ENCODE measurements at places on chromosomes 11 and 22. TPM values are rescaled to one million over a fixed set of nuclear protein-coding genes. Genes with fewer than 3 reads are reported as not detected.
A peak's percentile ranks its signal among the peaks of the same experiment; 100 is the strongest.

Gene PGA4
- not detected for total RNA-seq

- H3K27me3 ChIP-seq, result no peaks in the 10 kb centered on the region
- H3K36me3 ChIP-seq, result no peaks in the 10 kb centered on the region
- no peak overlapping the region for H3K27ac ChIP-seq
- no peak overlapping the region for H3K4me3 ChIP-seq
- no peak for DNase-seq
These were observed 50.1 kb upstream of the FLI1 start for GRCh38 chr11:128643661-128644317.

DNA sequence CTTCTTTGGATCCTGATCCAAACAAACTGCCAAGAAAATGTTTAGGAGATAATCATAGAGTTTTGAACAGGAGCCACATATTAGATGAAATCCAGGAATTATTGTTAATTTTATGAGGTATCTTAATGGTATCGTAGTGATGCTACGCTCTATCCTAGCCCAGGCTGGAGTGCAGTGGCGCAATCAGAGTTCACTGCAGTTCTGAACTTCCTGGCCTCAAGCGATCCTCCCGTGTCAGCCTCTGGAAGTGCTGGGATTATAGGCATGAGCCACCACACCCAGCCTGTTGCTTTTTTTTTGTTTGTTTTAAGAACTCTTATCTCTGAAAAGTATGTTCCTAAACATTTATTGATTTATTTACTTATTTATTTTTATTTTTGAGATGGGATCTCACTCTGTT is 2.4 kb downstream of the GSTT4 start:
- no peak for DNase-seq
- no peaks in the 10 kb centered on the region for H3K4me1 ChIP-seq
- H3K27me3 ChIP-seq, result no peaks in the 10 kb centered on the region
- H3K36me3 ChIP-seq, result no peaks in the 10 kb centered on the region
- H3K4me3 ChIP-seq, result no peak overlapping the region

Gene FREY1
- total RNA-seq, result 1.4 TPM

DNA sequence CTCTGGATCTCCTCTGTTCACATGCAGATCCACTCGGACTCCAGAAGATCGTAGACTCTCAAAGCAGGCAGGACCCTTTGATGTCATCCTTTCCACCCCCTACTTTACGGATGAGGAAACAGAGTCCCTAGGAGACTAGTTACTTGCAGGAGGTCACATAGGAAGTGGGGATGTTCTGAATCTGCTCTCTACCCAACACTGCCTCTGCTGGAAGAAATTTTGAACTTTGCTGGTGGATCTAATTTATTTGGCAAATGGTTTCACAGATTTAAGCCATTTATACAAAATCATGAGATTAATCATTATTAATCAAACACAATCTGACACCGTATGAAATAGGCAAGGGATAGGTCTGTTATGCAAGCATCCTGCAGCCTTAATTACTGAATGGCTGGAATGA is 55.0 kb upstream of the USP47 start:
- H3K27me3 ChIP-seq, result peaks cover 5% of the 10 kb centered on the region
- no peaks in the 10 kb centered on the region for H3K4me1 ChIP-seq
- H3K27ac ChIP-seq, result no peak overlapping the region
- H3K36me3 ChIP-seq, result no peaks in the 10 kb centered on the region
- DNase-seq, result peak; percentile 23

Gene ARHGAP8
- not detected for total RNA-seq

- no peaks in the 10 kb centered on the region for H3K36me3 ChIP-seq
- H3K27ac ChIP-seq, result peak overlapping the region; percentile 2
- H3K4me3 ChIP-seq, result no peak overlapping the region
- no peaks in the 10 kb centered on the region for H3K27me3 ChIP-seq
These were observed 10.2 kb downstream of the PACS1 start for GRCh38 chr11:66080055-66080817.

- H3K27ac ChIP-seq, result no peak overlapping the region
- no peak overlapping the region for H3K4me3 ChIP-seq
- no peaks in the 10 kb centered on the region for H3K36me3 ChIP-seq
- no peaks in the 10 kb centered on the region for H3K27me3 ChIP-seq
- no peak for DNase-seq
These were observed 879.0 kb upstream of the CCDC90B start for GRCh38 chr11:84165139-84165538.

DNA sequence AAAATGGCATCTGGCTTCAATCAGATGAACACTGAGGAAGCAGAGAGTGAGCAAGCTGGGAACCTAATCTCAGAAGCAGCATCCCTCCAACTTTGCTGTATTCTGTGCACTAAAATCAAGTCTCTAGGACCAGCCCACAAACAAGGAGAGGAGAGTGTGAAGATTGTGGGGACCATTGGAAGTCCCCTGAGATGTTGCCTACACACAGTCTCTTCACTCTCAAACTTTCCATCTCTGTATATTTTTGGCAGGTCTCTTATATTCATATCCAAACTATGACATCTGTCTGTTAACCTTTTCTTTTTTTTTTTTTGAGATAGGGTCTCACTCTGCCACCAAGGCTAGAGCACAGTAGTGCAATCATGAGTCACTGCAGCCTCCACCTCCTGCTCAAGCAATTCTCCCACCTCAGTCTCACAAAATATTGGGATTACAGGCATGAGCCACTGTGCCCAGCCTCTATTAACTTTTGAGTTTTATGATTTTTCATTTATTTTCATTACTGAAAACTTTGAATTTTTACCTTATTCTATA is 1096.4 kb downstream of the TBC1D22A start:
- no peak overlapping the region for H3K4me3 ChIP-seq
- DNase-seq, result no peak
- no peaks in the 10 kb centered on the region for H3K4me1 ChIP-seq
- H3K36me3 ChIP-seq, result no peaks in the 10 kb centered on the region
- H3K27me3 ChIP-seq, result no peaks in the 10 kb centered on the region

- no peak overlapping the region for H3K27ac ChIP-seq
- no peak overlapping the region for H3K4me3 ChIP-seq
- H3K4me1 ChIP-seq, result no peaks in the 10 kb centered on the region
- no peaks in the 10 kb centered on the region for H3K27me3 ChIP-seq
These were observed 70.6 kb downstream of the PRMT3 start for GRCh38 chr11:20457934-20458680.

DNA sequence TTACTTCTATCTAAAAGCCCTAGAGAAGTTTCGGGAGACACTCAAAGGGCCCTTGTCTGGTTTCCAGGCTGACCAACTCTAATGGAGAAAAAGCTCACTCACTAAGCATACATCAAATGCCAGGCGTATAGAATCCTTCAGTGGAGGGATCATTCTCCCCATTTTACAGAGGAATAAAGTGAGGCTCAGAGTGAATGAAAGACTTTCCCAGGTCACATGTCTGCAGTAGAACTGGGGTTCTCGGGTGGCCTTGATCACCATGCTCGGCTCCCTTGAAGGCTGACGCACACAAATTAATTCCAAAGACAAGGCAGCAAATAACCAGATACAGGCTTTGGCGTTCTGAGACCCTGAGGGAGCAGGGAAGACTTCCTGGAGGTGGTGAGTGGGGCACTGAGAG is 60.0 kb downstream of the THAP12 start:
- DNase-seq, result no peak
- no peaks in the 10 kb centered on the region for H3K4me1 ChIP-seq
- no peak overlapping the region for H3K4me3 ChIP-seq
- H3K27ac ChIP-seq, result no peak overlapping the region
- no peaks in the 10 kb centered on the region for H3K36me3 ChIP-seq

GRCh38 chr11:111792955-111793500 is 26.8 kb upstream of the PPP2R1B start:
- H3K36me3 ChIP-seq, result no peaks in the 10 kb centered on the region
- DNase-seq, result no peak
- no peak overlapping the region for H3K4me3 ChIP-seq
- H3K27me3 ChIP-seq, result no peaks in the 10 kb centered on the region

- H3K4me3 ChIP-seq, result no peak overlapping the region
- DNase-seq, result no peak
- peaks cover 9% of the 10 kb centered on the region for H3K27me3 ChIP-seq
- no peaks in the 10 kb centered on the region for H3K4me1 ChIP-seq
- no peak overlapping the region for H3K27ac ChIP-seq
These were observed 5.4 kb downstream of the PDE2A start for GRCh38 chr11:72668629-72669347.

DNA sequence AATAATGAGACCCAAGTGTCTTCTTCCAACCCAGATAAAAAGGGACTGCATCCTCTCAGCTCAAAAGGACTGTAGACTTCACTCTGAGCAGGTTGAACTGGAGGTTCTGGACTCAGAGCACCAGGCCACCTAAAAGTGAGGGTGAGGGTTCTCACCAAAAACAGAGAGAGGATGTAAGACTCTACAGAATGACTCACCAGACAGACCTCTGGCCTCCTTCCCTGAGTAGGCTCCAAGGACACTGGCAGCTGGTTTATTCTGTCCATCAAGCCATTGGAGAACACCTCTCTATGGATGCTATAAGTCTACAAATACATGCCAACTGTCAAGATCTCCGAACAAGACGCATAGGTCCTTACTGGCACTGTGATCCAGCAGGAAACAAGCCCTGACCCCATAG is 27.2 kb downstream of the FEZ1 start:
- no peaks in the 10 kb centered on the region for H3K27me3 ChIP-seq
- H3K4me3 ChIP-seq, result no peak overlapping the region
- no peak for DNase-seq
- no peaks in the 10 kb centered on the region for H3K4me1 ChIP-seq
- H3K36me3 ChIP-seq, result no peaks in the 10 kb centered on the region

DNA sequence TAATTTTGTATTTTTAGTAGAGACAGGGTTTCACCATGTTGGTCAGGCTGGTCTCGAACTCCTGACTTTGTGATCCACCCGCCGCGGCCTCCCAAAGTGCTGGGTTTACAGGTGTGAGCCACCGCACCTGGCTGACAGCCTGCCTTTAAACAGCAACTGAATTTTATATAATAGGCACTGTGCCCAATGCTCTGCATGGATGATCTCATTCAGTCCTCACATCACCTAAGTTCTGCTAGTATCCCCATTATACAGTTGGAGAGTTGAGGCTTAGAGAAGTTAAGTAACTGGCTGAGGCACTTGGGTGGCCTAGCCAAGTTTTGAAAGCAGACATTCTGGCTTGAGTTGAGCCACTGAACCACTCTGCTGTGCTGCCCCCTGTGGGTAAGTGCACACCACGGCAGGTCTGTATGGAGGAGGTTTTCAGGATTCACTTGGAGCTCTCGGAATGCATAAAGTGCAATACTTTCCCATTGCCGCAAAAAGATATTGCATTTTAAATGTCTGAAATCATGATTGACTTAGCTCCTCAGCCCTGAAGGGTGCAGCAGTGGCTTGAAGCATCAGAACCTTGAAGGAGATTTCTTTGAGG is 112.4 kb downstream of the LDLRAD3 start:
- peak; percentile 58 for DNase-seq
- H3K27ac ChIP-seq, result no peak overlapping the region
- no peaks in the 10 kb centered on the region for H3K27me3 ChIP-seq
- H3K4me3 ChIP-seq, result no peak overlapping the region

DNA sequence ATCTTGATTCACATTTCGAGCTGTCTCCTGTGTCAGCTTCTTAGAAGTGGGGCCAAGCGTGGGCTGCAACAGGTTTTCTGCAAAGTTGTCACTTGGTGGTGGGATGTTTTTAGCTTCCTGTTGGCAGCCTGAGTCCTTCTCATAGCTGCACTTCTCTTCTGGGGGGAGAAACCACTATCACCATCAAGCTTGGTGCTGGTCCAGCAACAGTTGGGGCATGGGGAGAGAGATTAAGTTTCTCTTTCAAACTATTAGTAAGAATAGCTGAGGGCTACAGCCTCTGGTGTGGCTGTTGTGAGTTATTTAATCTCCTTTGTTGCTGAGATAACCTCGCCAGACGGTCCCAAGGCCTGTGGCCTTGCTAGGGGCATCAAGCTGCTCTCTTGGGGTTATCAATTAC is 123.3 kb upstream of the CRYBB3 start:
- H3K36me3 ChIP-seq, result no peaks in the 10 kb centered on the region
- H3K4me1 ChIP-seq, result no peaks in the 10 kb centered on the region
- no peak overlapping the region for H3K4me3 ChIP-seq
- DNase-seq, result no peak
- H3K27ac ChIP-seq, result no peak overlapping the region

Gene APOL5
- not detected for total RNA-seq
